Kasumi-1 (cell line): ENCODE measurements at places on chromosomes 7 and 10.
A peak's percentile ranks its signal among the peaks of the same experiment; 100 is the strongest.

DNA sequence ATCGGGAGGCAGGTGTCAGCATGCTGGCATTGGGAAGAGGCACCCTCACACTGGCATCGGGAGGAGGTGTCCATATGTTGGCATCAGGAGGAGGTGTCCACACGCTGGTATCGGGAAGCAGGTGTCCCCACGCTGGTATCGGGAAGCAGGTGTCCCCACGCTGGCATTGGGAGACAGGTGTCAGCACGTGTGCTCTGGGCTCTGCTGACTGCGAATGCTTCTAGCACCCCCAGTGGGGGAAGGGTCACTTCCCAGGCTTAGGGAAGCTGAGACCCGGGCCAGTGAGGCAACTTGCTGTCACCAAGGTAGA is 92.5 kb upstream of the IKZF1 start:
- no peak for DNase-seq

GRCh38 chr10:7787150-7787856 is 490 bp downstream of the KIN start:
- no peak for DNase-seq

DNA sequence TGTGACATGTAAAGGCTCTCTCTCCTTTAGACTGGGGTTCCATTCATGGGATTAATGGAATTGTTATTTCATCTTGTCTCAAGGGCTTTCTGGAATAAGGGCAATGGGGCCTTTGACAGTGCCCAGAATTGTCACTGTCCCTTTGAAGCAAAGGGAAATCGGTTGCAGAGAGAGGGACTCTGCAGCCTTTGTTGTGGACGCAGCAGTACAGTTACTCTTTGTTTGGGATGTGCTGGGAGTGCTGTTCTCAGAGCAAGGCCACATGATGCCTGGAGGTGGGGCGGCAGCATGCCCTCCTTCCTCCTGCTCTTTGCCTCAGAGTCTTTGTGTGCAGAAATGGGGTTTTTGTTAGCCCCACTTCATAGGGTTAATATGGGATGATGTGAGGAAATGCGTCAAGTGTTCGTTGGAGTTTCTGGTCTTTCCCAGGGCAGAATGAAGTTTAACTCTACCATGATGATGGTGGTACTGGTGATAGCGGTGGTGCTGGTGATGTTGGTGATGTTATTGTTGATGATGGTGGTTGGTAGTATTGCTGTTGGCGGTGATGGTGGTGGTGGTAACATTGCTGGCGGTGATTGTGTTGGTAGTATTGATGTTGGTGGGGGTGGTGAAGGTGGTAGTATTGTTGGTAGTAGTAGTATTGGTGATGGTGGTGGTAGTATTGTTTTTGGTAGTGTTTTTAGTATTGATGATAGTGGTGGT is 45.3 kb downstream of the DOCK1 start:
- DNase-seq = no peak

- no peak for DNase-seq
Observed at GRCh38 chr7:82049891-82050533, 280.2 kb upstream of the HGF start.

GRCh38 chr7:23864973-23865372 is 155.0 kb downstream of the STK31 start:
- no peak for DNase-seq

DNA sequence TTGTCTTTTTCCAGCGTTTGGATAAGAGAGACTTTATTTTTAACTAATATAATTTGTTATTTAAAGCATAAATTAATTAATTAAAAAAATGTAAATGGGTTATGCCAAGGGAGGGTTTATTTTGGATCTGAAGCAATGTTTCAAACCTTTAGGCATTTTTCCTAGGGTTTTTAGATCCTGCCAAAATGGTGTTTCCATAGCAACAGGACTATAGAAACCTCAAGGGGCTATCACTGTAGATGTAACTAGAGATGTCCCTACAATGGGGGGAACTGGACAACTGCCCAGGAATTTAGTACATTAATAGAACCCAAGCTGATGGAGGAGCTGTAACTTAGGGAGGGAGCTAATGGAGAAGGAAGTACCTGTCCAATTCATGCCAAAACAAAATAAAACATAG is 57.3 kb downstream of the SLC39A12 start:
- DNase-seq = no peak

- DNase-seq = no peak
Observed at GRCh38 chr7:68969571-68969970, 628.7 kb upstream of the AUTS2 start.

GRCh38 chr7:831596-832166 is 595 bp upstream of the SUN1 start:
- DNase-seq = no peak

GRCh38 chr10:30751678-30752331 is 122.3 kb upstream of the LYZL2 start:
- peak; percentile 83 for DNase-seq

GRCh38 chr7:43756368-43757072 is 2.0 kb upstream of the BLVRA start:
- DNase-seq = peak; percentile 27

GRCh38 chr10:62738916-62739315 is 65.6 kb upstream of the ADO start:
- no peak for DNase-seq

GRCh38 chr7:30584415-30584814 is 10.3 kb upstream of the GARS1 start:
- no peak for DNase-seq

DNA sequence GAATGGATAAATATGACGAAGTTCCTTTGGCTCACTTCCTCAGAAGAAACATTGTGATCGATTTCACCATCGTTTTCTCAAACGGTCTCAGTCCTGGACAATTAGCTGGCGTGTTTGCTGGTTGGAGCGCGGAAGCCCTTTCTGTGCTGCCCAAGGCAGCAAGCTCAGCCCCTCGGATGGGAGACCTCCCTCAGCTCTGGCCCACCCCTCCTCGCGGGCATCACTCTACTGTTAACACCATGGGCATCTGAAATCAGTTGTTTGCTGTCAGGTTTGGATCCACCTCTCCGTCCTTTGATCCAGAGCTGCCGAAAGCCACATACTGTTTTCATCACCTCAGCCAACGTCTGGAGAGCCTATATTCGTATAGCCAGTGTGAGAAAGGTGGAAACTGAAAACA is 68.2 kb downstream of the C10orf143 start:
- no peak for DNase-seq

- no peak for DNase-seq
Observed at GRCh38 chr7:46139079-46139478, 218.0 kb upstream of the IGFBP3 start.

GRCh38 chr10:43077421-43078171 is 727 bp downstream of the RET start:
- peak; percentile 22 for DNase-seq

GRCh38 chr10:43203448-43204041 is 63.3 kb downstream of the RASGEF1A start:
- no peak for DNase-seq

DNA sequence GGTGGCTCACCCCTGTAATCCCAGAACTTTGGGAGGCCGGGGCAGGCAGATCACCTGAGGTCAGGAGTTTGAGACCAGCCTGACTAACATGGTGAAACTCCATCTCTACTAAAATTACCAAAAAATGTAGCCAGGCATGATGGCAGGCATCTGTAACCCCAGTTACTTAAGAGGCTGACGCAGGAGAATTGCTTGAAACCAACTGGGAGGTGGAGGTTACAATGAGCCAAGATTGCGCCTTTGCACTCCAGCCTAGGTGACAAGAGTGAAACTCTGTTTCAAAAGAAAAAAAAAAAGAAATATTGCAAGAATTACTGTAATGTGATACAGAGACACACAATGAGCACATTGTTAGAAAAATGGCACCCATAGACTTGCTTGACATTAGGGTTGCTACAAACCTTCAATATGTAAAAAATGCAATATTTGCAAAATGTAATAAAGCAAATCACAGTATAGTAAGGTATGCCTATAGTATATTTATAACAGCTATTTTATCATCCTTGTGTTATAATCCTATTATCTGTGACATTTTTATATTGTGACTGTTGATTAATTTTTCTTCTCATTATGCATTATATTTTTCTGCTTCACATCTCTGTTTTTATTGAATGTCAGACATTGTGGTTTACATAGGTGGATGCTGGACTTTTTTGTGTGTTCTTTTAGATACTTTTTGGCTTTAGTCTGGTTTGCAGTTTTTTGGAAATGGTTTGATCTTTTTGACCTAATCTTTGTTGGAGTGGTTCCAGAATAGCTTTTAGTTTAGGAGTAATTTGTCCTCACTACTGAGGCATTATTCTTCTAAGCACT is 55.4 kb upstream of the HELLS start:
- no peak for DNase-seq

DNA sequence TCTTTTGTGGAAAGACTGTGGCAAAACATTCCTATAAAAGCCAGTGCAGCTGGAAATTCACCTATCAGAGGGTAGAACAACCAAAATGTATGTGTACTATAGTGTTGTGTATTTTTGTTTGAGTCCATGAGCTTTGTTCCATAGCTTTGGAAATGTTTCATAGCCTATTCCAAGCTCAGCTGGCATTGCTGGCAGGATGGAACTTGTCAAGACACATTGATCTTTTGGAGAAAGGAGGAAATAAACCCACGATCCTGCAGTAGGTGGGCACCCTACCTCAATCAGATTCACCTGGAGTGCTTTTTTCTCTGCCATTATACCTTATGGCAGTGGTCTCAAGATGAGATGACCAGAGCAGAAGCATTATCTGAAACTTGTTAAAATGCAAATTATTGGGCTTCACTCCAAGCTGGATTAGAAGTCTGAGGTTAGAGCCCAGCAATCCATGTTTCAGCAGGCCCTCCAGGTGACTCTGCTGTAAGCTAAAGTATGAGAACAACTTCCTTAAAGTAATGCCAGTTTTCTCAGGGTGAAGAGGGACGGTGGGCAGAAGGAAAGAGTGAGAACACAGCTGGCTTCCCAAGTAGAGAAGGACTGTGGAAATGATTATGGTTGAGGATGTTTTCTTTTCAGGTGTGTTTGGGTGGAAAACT is 30.3 kb upstream of the CDK1 start:
- DNase-seq = no peak

GRCh38 chr10:43667317-43667731 is 18.6 kb upstream of the ZNF32 start:
- DNase-seq = no peak

- DNase-seq = no peak
Observed at GRCh38 chr10:116132780-116133399, 140.1 kb downstream of the GFRA1 start.

- DNase-seq = no peak
Observed at GRCh38 chr7:43479543-43479942, 103.4 kb upstream of the STK17A start.
